ENCODE measurements at places on chromosomes 11 and 22.
A peak's percentile ranks its signal among the peaks of the same experiment; 100 is the strongest.

GRCh38 chr11:2298131-2298794, 3.5 kb downstream of the C11orf21 start:
- DNase-seq: no peak

- DNase-seq: no peak
Observed at GRCh38 chr22:37804352-37804880, 3.3 kb upstream of the GCAT start.

GRCh38 chr11:12746593-12747097, 72.4 kb downstream of the TEAD1 start:
- DNase-seq: no peak

DNA sequence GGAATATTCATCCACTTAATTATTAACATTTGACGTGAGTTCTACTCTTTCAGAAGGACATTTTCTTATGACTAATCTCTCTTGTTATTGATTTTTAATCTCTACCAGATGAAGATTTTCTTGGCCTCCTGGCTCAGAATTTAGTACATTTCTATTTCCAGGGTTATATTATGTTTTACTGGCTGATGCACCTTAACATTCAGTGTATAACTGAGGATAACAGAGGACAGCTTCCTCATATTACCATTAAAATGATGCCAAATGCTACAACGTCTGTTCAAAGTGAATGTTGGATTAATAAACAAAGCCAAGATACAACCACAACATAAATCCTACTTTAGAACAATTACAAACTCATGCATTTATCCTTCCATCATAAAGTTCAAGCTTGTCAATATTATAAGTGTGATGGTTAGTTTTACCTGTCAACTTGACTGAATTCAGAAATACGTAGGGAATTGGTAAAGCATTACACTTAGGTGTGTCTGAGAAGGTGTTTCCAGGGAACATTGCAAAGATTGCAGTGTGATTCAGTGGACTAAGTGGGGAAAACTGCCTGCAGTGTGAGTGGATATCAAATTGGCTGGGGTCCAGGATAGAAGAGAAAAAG, 485.2 kb downstream of the LRRC4C start:
- no peak for DNase-seq

GRCh38 chr11:3074912-3075589, 17.8 kb upstream of the CARS1 start:
- no peak for DNase-seq

GRCh38 chr11:73876424-73877310, at the start of the genes COA4 and PAAF1:
TSS of gene COA4 (minus strand) at chr11:73876846. CDS start at chr11:73873378, 3,468 bp downstream.
TSS of gene PAAF1 (plus strand) at chr11:73876999. CDS start at chr11:73877022, 23 bp downstream.
- DNase-seq: peak; percentile 84

DNA sequence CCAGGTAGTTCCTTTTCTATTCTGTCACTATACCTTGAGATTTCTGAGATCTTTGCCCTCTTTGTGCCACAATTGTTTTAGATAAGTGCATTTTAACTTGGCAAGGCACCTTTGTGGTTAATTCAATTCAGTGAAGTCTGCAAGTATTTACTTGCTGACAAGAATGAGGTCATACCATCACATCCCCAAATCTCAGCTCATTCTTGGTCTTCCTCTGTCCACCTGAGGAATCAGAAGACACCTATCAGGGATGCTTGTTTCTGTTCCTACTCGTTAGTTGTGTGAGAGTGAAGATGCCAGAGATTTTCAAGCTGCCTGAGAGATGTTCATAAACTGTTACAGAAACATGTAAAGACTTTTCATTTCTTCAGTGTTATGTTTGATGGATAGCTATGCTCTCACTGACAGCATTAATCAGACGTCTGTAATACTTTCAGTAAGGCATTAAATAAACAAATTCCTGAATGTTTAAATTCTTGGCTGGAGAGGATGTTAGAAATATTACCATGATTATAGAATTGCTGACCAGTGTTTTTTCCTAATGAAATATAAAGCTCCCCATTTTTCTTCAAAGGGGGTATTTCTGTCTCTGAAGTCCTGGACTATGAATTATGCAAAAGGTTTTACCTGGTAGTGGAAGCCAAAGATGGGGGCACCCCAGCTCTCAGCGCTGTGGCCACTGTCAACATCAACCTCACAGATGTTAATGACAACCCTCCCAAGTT, 135.0 kb upstream of the MTNR1B start:
- no peak for DNase-seq

GRCh38 chr11:83097429-83098075, 25.9 kb upstream of the RAB30 start:
- DNase-seq: no peak

- no peak for DNase-seq
Observed at GRCh38 chr11:115498354-115498753, 5.9 kb downstream of the CADM1 start.

GRCh38 chr22:45998638-45999378, 21.8 kb upstream of the WNT7B start:
- DNase-seq: no peak

DNA sequence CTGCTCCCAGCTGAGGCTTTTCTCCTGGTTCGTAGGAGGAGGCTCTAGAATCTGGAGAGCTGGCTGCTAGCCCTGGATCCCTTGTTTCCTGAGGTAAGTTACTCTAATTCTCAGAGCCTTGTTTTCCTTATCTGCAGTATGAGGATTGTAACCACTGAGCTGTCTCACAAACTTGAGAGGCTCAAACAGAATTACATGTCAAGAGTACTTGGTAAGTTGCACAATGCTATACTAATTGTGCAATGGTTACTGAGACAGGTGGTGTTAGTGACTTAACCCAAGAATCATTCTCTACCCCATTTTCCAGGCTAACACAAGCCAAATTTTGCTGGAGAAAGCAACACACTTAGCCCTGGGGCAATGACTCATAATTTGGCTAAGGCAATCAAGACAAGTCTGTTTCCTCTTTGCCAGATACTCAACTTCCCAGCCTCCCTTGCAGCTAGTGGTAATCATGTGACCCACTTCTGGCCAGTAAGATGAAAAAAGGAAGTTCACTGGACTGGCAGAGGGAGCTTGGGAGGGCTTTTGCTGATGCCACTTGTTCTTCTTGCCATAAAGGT, 348.0 kb downstream of the TENM4 start:
- no peak for DNase-seq

GRCh38 chr22:22178992-22179391, 65.6 kb upstream of the VPREB1 start:
- no peak for DNase-seq

- peak; percentile 16 for DNase-seq
Observed at GRCh38 chr11:6353367-6353987, 33.2 kb upstream of the CAVIN3 start.

DNA sequence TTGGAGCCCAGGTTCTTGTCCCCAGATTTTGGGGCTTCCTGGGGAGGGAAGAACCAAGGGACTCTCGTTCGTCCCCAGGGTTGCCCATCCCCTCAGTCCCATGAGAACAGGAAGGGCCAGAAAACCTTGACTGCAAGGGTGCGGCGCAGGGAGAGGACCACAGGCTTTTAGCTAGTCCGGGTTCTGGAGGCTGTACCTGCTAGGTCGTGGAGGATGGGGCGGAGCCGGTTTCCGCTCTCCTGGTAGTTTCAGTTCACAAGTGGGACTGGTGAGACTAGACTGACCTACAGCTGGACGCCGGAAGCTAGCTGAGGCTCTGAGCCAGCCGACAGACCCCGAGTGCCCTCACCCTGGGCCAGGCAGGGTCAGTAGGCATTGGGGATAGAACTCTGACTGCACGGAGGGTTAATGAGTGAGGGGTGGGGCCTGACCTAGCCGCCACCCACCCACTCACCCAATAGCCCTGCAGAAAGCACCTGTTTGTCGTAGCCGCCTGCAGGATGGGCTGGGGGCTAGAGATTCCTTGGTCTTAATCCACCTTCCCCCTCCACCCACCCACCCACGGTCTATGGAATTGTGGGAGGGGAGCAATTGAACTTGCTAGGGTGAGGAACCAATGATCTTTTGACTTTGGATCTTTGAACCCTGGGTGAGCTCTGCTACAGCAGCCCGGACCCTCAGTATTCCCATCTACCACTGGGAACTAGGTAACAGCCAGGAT, 1.5 kb downstream of the MAFF start:
- no peak for DNase-seq

GRCh38 chr11:59666969-59667368, 1.9 kb downstream of the PATL1 start:
- DNase-seq: no peak

DNA sequence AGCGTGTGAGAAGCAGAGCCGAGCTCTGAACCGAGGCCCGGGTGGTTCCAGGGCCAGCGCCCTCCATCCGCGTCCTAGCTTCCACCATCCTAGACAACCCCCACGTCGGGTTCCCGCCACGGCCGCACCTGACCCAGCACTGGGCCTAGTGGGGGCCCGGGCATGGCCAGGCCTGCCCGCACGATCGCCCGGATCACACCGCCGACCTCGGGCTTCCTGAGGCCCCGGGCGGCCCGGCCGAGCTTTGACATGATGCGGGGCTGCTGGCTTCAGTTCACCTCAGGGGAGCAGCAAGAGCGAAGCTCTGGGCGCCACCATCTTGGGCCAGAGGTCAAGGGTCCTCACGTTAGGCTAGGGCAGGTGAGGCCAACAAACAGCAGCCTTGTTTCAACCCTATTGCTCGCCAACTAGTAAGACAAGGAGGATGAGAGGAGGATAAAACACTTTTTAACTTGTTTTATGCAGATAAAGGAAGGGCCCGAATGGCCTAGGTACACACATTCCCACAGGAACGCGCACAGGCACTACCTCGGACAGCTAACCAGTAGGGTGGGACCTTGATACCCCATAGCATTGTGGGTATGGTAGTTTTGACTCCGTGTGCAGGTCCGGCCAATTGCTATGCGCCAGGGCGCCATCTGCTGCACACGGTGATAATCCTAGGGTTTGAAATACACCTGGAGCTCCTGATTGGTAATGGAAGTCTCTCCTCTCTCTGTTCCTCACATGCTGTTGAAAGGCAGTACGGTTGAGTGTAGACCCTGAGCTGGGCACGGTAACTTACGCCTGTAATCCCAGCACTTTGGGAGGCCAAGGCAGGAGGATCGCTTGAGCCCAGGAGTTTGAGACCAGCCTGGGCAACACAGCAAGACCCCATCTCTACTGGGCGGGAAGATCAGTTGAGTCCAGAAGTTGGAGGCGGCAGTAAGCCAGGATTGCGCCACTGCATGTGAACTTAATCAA, at the start of gene MRPL11:
MRPL11 (minus strand) TSS at position 345 of the 963 bp plus-strand sequence; CDS start at position 251, 94 bp downstream.
- DNase-seq: peak; percentile 85

DNA sequence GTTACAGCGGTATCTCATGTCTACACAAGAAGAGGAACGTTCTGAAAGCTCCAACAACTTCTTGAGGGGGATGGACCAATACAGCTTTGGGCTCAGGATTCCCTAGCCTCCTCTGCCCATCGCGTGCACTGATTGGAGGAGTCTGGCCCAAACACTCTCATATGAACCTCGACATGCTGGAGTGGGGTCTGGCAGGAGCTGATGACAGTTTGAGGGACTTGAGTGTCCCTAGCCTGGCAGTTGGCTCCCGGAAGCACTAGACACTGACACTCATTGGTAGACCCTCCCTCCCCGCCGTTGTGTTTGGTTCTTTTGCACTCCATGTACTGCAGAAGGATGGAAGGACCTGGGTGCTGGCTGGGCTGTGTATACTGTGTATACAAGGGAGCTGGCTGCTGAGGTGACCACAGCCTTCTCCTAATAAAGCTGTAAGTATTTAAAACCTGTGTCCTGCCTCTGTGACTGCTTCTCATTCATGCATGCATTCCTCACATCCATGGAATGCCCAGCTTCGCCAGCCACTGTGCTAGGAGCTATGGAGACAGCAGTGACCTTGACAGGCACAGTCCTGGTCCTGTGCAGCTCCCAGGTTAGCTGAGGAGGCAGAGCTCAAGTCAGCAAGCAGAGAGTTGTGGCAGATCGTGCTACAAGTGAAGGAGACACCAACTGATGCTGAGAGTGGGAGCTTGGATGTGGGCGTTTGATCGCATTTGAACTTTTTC, 27.9 kb downstream of the ADAMTS15 start:
- DNase-seq: no peak

DNA sequence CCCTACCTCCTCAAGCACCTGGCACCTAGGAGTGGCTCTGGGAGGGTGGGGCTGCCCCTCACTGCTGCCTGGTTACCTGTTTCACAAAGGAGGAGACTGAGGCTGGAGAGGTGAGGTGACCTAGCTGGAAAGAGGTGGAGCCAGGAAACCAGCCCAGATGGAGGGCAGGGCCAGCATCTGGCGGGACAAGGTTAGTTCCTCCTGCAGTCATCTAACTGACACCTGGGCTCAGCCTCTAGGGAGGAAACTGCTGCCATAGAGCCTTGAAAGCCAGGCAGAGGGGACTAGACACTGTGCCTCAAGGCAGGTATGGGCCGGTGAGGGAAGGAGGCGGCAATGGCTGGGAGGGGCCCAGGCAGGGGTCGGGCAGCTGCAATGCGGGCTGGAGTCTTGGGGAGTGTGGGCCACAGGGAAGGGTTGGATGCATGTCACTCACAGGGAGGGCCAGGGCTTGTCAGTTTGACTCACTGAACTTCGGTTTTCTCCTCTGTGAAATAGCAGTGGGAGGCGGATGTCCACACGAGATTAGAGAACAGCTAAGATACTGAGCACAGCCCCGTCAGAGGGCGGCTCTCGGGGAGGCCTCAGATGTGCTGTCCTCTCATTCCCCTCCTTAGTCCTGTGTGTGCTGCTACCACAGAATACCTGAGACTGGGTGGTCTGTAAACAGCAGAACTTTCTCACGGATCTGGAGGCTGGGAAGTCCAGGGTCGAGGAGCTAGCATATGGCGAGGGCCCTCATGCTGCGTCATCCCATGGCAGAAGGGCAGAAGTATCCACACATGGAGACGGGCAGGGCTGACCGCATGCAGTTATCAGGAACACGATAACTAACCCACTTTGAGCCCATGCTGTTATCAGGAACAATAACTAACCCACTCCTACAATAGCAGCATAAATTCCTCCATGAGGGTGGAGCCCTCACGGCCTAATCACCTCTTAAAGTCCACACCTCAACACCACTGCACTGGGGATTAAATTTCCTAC, 16.1 kb downstream of the MGAT3 start:
- no peak for DNase-seq

- DNase-seq: no peak
Observed at GRCh38 chr11:122342089-122342744, 226.2 kb upstream of the BLID start.

GRCh38 chr22:47918276-47918921, 1155.9 kb downstream of the TBC1D22A start:
- no peak for DNase-seq

DNA sequence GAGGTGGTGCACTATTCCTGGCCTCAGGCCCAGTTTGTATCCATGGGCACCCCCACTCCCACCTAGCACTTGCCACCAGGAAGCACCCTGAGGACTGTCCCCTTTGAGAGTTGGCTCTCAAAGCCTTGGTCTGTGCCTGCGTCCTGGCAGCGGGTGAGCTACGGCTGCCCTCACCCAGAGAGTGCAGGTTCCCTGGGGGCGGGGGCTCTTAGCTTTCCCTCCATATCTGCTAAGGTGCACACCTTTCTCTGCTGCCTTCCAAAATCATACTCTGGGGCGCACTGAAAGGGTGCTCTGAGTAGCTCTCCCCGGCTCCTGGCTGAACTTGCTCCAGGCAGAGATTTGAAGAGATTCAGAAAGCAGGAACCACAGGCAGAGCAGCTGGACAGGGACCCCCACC, 7.1 kb downstream of the KCNQ1 start:
- DNase-seq: no peak

DNA sequence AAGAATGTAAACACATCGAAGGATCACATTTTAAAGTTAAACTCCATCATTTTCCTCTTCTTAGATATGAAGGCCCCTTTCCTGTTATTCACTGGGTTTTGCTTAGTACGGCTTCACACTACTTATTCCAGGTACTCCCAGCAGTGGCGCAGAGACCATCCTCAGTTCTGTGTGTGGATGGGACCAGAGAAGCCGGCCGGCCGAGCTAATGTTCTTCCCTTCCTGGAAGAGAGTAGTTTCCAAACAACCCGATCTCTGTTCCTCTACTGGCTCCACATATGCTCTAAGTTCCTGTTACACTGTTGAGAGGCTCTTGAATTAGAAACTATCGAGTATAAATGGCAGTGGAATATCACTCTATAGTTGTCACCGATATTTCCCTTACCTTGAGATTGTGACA, 684 bp upstream of the NFRKB start:
- DNase-seq: no peak

All from T-helper 17 cell (primary cell).